ENCODE measurements at places on chromosomes 5 and 9. TPM values are rescaled to one million over a fixed set of nuclear protein-coding genes. Genes with fewer than 3 reads are reported as not detected.

The TICAM2 gene
- total RNA-seq, result 0.98 TPM

The DHX29 gene
- total RNA-seq, result 19.2 TPM

The FBP2 gene
- not detected for total RNA-seq

The DOK3 gene
- total RNA-seq, result 12.0 TPM

The FAM169A gene
- 0.98 TPM for total RNA-seq

The CSNK1G3 gene
- 34.4 TPM for total RNA-seq

The PCDHGB7 gene
- total RNA-seq, result 14.2 TPM

The MZB1 gene
- not detected for total RNA-seq

The HMGCS1 gene
- total RNA-seq, result 68.0 TPM

The TOR4A gene
- 13.0 TPM for total RNA-seq

The SOX30 gene
- not detected for total RNA-seq

The DND1 gene
- 2.9 TPM for total RNA-seq

The TMEM252 gene
- not detected for total RNA-seq

The SPIN1 gene
- 72.9 TPM for total RNA-seq

The ZNF782 gene
- total RNA-seq, result 16.9 TPM

The SH2D3C gene
- total RNA-seq, result 19.6 TPM

The SPINK4 gene
- total RNA-seq, result not detected

The AGTPBP1 gene
- 12.3 TPM for total RNA-seq

The IL13 gene
- total RNA-seq, result not detected

The MARCHF11 gene
- not detected for total RNA-seq

The PLPPR1 gene
- not detected for total RNA-seq

The ANKRD31 gene
- total RNA-seq, result 1.2 TPM

The RASEF gene
- 7.6 TPM for total RNA-seq

The GPX8 gene
- 22.1 TPM for total RNA-seq

The GDF9 gene
- total RNA-seq, result not detected

The CAVIN4 gene
- 0.49 TPM for total RNA-seq

The PCYOX1L gene
- 6.4 TPM for total RNA-seq

The IL5 gene
- not detected for total RNA-seq

The UHRF2 gene
- total RNA-seq, result 70.0 TPM

The EPB41L4B gene
- total RNA-seq, result 4.7 TPM

The CARTPT gene
- total RNA-seq, result not detected

The POLR3G gene
- total RNA-seq, result 5.4 TPM

The UQCRQ gene
- 189 TPM for total RNA-seq

The NMRK1 gene
- 20.4 TPM for total RNA-seq

The GTF3C5 gene
- total RNA-seq, result 53.8 TPM

The GCNT4 gene
- total RNA-seq, result 2.5 TPM

The LRRC26 gene
- total RNA-seq, result not detected

The UIMC1 gene
- total RNA-seq, result 42.2 TPM

The NRG2 gene
- 5.2 TPM for total RNA-seq

The MINAR2 gene
- not detected for total RNA-seq

The LRRC19 gene
- total RNA-seq, result not detected

The ACTBL2 gene
- not detected for total RNA-seq

The IGFBPL1 gene
- not detected for total RNA-seq
